NCI-H226 (cell line): ENCODE measurements at places on chromosomes 7 and 10.

DNA sequence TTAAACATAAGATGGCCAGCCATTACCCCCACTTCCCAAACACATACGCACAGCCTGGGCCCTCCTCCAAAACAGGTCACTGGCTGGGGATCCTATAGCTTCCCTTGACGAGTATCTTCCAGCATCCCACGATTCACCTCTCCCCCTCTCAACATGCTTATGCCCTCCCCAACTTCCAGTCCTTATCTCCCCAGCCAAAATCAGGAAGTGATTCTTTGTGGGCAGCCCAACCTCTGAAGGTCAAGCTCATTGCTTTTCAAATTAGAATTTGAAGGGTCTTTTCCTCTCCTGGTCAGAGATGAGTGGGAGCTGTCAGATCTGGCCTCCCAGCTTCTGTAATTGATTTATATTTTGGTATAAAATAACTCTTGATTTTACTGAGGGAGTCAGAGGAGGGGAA, 133.6 kb downstream of the ATXN7L1 start:
- DNase-seq = no peak

DNA sequence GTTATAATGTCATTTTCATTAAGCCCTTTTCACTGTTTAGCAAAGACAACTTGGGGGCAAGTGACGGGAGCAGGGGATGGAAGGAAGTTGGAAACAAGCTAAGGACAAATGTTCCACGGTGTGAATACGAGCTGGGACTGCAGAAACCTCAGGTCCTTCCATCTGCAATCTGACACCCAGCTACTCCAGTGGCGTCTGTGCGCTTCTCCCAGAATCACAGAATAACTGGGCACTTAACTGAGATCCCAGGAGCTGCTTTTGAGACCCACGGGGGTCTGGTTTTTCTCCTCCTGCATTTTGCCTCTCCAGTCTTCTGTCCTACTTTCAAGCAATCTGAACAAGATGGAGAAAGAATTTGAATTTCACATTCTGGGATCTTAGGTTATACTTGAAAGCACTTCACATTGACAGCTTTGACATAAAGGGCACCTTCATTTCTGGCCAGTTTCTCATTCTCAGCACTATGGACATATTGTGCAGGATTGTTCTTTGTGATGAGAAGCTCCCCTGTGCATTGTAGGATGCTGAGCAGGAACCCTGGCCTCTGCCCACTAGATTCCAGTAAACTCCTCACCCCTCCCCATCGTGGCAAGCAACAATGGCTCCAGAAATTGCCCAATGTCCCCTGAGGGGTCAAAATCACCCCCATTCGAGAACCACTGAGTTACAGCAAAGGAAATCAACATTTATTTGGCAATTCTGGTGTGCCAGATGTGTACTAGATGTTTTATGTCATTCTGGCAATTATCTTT, 194.1 kb downstream of the CACNB2 start:
- DNase-seq = no peak

DNA sequence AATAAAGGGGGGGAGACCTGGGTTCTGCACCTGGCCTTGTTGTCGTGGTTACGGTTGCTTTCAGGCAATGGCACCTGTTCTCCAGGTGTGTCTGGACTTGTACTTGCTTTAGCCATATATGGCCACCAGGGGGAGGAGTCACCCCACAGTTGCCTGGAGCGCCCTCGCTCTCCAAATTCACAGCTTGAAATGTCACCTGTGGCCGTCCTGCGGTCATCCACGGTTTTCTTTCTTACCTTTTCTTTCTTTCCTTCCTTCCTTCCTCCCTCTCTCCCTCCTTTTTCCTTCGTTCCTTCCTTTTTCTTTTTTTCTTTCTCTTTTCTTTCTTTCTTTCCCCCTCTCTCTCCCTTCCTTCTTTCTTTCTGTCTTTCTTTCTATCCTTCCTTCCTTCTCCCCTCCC, 157.2 kb upstream of the ZNF92 start:
- DNase-seq = no peak

DNA sequence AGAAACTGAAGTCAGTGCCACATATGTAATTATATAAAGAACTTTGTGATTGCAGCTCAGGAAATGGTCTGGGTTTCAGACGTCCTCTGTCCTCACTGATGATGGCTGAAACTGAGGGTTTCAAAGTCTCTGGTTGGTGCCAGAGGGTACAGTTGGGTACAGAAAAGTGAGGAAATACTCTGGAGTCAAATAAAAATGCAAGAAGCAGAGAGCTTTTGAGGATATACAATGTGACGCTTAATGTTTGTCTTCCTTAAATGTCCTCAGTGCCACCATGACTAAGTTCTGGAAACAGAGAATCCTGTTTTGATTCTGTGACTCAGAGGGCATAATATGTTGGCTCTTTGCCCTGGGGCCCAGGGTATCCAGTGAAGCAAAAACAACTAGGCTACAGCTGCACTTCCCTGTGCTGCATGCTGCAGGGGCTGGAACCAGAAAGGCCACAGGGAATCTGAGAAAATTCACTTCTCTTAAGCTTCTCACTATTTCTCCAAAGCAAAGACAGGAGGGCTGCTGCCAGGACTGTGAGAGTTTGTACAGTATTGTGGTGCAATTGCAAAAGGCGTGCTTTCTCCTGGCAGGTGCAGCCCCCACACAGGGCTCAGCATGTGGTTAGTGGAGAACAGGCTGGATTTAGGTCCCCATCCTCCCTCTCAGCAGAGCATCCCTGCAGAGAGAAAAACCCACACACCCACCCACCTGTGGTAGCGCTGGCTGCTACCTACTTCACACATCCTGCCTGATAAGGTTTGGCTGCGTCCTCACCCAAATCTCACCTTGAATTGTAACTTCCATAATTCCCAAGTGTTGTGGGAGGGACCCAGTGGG, 169.5 kb upstream of the SVIL start:
- DNase-seq = peak; percentile 13

DNA sequence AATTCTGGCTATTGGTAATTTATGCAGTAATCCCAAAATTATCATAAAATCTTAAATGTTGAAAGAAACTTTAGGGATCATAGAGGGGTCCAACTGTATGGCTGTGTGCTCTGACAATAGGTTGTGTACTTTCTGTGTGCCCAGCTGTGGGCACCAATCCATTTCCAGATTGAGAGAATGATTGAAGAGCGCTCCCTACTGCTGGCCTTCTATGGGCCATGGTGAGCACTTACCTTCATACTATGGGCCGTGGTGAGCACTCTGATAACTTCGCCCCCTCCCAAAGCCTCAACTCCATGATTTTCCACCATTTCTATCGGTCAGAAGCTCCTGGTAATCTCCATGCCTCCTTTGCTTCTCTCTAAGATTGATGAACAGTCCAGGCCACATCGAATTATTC, 118.6 kb downstream of the STRA8 start:
- DNase-seq = no peak

DNA sequence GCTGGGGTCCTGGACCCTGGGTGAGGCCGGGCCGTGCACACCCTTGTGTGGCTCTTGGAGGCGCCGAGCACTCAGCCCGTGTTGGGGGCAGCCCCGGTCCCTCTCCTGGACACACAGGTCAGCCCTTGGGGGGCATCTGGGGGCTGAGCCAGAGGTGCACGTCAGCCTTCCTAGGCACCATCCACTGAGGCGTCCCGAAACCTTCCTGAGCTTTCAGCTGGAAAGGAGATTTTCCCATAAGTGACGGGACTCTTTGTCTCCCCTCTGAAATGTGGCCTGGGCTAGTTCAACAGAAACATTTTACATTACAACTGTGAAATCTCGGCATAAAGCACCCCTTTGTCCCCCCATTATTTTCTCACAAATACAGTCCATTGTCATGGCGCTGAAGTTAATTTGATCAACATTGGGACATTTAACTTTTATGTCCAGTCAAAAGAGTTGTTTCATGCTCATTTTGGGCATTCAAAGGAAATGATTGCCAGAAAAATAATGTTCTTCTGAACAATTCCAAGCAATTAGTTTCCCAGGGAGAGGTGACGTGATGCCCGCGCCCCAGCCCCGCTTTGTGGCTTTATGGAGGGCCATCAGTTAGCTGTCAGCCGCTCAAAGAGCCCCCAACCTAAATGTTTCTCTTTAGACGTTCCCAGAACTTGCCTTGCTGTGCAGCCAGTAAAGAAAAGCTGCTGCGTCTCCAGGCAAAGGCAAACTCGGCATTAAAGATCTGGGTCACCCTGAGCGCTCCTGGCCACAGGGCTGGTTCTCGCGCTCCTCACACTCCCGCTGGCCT, 70.8 kb downstream of the NKX6-2 start:
- DNase-seq = no peak

- no peak for DNase-seq
Observed at GRCh38 chr10:113104047-113104446, 154.0 kb downstream of the TCF7L2 start.

GRCh38 chr10:97006364-97006763, 174.3 kb downstream of the LCOR start:
- no peak for DNase-seq

DNA sequence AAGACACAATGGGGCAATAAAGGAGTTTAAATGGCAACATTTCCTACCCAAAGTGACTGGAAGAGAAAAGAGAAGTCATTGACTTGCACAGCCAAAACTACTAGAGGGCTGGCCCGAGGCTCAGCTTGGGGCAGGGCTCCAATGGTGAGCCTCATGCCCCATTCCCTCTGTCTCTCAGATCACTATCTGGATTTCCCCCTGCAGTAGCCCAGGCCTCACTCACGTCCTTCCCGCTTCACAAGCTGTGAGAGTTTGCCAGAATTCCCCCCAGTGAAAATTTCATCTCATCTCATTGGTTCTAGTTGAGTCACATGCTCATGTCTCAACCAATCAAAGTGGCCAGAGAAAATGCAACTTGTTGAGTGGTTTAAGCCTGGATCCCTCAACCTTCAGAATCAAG, 181.3 kb downstream of the WDR11 start:
- DNase-seq = no peak

GRCh38 chr10:43236176-43236850, 30.6 kb downstream of the RASGEF1A start:
- DNase-seq = no peak

DNA sequence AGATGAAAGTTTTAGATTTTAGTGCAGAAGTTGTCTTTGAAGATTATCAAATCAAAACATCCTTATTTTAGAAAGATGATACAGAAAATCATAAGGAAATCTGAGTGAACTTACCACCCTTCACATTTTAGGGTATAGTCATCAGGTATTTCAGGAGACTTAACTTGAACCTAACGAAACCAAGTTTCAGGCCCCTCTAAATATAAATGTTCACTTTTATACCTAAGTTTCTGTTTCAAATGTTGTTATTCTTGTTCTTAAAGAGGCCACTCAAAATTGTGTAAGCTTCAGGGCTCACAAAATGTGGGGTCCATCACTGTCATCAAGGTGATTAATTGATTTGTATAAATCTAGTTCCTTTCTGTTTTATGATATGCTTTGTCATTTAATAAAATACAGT, 216.2 kb downstream of the KIAA1217 start:
- DNase-seq = no peak

DNA sequence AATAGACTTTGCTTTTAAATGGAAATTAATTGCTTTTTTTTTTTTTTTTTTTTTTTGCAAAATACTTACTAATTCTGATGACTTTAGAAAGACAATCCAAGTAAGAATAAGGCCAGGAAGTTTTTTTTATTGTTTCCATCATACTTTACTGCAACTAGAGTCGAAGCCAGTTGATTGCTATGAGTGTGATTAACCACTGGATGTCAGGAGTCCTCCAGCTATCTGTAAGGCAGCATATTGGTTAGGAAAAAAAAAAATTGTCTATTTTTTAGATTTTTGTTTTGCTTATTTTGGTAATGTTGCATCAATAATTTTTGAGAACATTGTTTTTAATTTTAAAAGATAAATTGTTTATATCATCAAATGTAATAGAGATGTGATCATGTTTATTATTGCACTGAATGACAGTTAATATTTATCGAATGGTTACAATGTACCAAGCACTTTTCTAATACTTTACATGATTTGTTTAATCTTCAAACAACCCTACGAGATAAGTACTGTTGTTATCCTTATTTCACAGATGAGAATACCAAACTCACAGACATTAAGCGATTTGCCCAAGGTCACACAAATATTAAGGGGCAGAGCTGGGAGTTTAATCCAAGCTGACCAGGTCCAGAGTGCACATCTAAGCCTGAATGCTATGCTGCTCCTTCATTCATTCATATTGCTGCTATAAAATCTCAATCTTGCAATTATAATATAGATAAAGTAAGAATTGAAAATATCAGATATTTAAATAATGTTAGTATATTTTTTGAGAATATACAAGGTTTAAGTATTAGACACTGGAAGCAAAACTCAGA, 19.9 kb upstream of the LMOD2 start:
- DNase-seq = peak; percentile 16

DNA sequence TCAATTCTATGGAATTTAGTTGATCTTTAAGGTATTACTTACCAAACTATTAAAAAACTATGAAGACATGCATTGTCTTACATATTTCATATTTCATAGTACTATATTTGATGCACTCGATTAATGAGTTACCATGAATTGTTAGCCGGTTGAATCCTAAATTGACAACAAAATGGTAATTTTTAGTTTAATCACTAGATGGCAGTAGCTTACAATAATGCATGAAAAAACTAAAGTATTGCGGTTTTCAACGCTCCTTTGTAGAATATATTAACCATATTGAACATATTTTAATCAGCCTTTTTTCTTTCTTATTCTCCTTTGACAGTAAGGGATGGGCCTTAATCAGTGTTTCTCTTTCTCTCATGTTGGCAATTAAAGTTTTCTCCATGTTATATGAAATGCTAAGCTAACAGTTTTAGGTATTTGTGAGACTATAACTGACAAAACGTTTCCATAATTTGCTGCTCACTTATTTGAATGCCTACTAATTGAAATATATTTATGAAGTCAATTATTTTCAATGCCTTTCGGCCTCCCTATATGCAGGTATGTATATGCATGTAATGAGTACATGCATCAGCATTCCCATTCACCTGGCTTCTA, 48.5 kb upstream of the ARL4A start:
- DNase-seq = peak; percentile 38

DNA sequence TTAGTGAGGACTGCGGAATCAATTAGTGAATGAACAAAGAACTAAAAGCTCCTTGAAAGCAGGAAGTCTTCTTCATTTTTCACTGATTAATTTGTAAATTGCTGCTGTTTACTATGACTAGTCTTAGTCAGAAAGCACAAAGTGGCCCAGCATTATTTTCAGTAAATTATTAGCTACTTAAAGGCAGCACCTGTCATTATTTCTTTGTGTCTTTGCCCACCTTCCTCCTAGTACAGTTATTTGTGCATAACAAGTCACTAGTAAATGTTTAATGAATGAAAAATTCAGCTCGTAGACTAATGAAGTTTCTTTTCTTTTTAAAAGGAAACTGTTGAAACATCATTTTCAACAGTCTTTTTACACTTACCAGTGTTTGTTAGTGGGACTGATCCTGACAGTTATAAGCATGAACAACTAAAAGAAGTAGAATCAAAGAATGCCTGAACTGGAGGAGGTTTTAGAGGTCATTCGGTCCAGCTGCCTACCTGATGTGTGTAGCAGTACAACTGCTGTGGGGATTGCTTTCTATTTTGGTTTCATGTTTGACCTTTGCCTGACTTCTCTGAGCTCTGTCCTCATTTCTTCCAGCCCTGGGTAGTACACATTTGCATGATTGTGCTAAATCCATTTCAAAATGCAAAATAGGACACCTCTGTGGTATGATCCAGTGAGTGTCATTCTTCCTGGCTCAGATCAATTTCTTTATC, 140.0 kb upstream of the PHYHIPL start:
- DNase-seq = no peak
